ENCODE measurements at places on chromosomes 1 and 21.

DNA sequence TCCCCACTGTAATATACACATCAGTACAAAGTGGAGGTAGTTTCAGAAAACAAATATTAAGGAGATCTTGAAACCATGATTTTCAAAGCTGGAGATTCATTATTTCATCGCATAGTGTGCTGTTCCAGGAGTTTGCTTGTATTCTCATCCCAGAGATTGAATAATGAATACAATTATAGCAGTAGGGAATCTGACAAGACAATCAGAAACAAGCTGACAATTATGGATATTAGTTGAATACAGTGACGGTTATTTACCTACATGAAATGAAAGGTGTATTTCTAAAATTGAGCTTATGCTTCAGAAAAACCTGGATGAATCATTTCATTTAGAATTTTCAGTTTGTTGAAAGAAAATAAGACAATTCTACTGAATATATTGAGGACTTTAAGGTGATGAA, 2119.0 kb downstream of the MRPL39 start:
- DNase-seq: no peak

GRCh38 chr1:205856433-205856832, 6.5 kb upstream of the PM20D1 start:
- no peak for DNase-seq

- DNase-seq: peak; percentile 28
Measured at GRCh38 chr1:11550664-11551283, 71.8 kb downstream of the DISP3 start.

DNA sequence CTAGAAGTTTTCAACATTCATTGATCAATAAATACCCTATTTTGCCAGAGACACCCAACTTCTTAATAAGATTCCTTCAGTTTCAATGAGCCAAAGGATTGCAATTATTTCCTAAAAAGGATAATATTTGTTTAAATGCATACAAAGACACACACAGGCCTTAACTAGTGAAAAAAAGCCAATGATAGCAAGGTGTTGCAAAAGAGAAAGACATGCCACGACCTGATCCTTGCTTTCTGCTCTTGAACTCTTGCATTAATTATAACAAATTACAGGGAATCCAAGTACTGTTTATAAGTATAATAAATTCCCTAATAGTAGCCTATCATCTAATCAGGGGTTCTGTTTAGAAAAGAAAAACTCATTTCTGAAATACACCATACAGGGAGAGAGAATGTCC, 131.1 kb downstream of the PTPN14 start:
- DNase-seq: no peak

DNA sequence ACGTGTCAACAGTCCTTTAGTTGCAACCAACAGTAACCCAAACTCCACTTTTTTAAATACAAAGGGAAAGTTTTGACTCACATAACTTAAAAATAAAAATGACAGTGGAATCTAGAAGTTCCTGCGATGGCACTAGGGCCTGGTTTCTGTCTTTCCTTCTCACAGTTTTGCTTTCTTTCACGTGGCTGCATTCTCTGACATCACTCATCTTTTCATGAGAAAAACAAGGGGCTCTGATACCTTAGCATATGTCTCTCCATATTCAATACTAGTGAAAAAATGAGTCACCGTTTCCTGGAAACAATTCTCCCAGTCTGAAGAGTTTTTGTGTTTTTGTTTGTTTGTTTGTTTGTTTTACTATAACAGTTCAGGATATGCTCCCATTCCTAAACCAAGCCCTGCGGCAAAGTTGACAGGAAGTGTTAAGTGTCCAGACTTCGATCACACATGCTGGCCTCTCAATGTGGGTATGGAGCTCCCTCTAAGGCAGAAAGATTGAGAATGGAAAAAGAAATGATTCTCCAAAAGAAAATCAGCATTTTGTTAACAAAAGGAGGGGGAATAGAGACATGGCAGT, 483.3 kb downstream of the TTLL7 start:
- no peak for DNase-seq

DNA sequence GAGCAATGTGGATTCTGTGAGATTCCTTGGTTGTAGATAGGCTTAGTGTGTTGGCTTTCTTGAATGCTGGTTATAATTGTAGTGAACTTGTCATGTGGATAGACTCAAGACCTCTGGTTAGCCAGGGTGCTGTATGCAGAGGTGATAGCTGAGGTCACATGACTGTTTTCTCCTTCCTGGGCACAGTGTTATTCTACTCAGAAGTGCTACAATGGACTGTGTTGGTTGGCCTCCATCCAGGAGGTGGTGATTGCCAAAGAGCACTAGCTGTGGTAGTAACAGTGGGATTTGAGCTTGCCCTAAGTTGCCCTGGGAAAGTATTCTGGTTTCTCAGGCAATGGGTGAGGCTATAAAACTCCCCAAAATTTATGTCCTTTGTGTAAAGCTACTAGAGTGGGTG, 71.6 kb downstream of the SH3BGR start:
- DNase-seq: no peak

- no peak for DNase-seq
Measured at GRCh38 chr1:53369761-53370160, 41.9 kb upstream of the LRP8 start.

DNA sequence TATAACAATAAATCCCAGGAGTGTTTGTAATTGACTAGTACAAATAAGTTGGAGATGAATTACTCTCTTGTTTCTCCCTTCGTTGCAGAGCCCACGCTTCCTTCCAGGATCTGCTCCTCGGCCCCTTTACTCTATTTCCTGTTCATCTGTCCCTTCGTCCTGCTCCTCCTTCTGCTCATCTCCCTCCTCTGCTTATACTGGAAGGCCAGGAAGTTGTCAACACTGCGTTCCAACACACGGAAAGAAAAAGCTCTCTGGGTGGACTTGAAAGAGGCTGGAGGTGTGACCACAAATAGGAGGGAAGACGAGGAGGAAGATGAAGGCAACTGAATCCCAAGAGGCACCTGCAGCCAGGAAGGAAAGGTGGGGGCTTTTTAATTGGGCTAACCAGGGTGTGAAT, 26.4 kb upstream of the TTF2 start:
- DNase-seq: no peak

- DNase-seq: peak; percentile 81
Measured at GRCh38 chr21:34743831-34744230, 75.0 kb downstream of the CLIC6 start.

- DNase-seq: no peak
Measured at GRCh38 chr1:197770243-197770642, 5.0 kb downstream of the DENND1B start.

GRCh38 chr1:99268021-99268420, 3.7 kb downstream of the PLPPR4 start:
- no peak for DNase-seq

- no peak for DNase-seq
Measured at GRCh38 chr1:997993-998744, 1.7 kb downstream of the HES4 start.

DNA sequence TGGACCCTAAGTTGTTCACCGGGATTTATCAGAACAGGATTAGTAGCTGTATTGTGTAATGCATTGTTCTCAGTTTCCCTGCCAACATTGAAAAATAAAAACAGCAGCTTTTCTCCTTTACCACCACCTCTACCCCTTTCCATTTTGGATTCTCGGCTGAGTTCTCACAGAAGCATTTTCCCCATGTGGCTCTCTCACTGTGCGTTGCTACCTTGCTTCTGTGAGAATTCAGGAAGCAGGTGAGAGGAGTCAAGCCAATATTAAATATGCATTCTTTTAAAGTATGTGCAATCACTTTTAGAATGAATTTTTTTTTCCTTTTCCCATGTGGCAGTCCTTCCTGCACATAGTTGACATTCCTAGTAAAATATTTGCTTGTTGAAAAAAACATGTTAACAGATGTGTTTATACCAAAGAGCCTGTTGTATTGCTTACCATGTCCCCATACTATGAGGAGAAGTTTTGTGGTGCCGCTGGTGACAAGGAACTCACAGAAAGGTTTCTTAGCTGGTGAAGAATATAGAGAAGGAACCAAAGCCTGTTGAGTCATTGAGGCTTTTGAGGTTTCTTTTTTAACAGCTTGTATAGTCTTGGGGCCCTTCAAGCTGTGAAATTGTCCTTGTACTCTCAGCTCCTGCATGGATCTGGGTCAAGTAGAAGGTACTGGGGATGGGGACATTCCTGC, 3.9 kb upstream of the OLFML3 start:
- peak; percentile 35 for DNase-seq

- no peak for DNase-seq
Measured at GRCh38 chr1:109388884-109389637, 8.7 kb downstream of the SORT1 start.

DNA sequence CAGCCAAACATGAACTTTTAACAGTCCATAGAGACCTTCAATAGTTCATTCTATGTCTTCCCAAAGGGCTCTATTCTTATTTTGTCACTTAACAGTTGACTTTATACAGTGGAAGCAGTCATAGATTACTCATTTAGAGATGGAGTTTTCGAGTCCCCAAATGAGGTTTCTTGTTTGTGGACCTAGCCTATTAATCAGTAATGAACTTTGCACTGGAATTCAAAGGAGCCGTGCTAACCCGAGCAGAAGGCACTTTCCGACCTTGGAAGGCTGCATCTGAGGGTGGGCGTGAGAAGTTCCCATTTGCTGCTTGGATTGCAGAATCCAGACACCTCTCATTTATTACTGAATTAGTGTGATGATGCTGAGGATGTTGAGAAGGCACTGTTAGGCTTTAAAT, 46.4 kb downstream of the TTC39A start:
- DNase-seq: no peak

GRCh38 chr1:98653123-98653522, 8.4 kb upstream of the SNX7 start:
- peak; percentile 44 for DNase-seq

- DNase-seq: no peak
Measured at GRCh38 chr1:190475421-190476141, 2.1 kb downstream of the BRINP3 start.

- DNase-seq: no peak
Measured at GRCh38 chr1:175067362-175068106, at the start of gene TNN. Gene TNN (plus strand): TSS chr1:175067833. CDS start chr1:175077419, 9,586 bp downstream.

DNA sequence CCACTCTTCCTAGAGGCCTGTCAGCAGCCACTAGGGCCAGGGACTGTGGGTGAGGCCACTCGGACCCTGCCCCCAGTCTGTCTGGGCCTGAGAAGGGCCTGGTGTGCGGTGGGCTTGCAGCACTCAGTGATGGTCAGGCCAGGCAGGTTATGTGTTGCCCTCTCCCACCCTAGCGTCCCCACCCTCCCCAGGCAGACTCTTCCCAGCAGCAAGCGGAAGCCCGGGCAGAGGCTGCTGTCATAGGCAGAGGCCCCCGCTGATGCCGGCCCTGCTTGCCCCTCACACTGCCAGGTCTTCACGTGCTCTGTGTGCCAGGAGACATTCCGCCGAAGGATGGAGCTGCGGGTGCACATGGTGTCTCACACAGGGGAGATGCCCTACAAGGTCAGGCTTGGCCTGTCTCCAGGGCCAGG, 6.6 kb downstream of the ZBTB48 start:
- no peak for DNase-seq

DNA sequence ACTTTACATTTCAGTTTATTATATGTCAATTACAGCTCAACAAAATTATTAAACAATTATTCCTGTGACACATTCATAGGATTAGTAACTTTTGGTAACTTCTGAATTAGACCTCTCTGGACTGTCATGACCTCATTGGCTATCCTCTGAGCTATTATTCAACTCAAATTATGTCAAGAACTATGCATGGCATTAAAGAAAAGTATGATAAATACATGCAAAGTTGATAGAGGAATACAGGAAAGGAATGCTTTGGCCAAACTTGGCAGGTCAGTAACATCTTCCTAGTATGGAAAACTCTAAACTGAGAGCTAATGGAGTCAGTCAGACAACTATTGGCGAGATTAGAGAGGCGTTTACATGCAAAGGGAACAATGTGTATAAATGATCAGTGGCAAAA, 158.4 kb downstream of the DUSP10 start:
- DNase-seq: no peak

DNA sequence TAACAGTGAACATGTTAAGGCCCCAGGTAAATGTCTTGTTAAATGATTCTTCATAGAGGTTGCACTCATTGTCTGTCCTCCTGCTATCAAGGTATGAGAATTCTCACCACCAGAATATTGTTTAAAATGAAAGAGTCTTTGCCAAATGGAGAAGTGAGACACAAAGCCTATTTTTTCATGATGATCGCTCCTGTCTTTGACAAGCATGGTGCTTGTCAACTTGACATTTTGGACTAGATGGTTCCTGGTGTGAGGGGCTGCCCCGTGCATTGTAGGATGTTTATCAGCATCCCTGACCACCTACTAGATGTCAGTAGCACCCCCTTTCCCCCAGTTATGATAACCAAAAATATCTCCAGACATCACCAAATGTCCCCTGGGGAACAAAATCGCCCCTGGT, 65.6 kb downstream of the MDM4 start:
- DNase-seq: no peak

- DNase-seq: no peak
Measured at GRCh38 chr1:3708791-3709190, 43.5 kb upstream of the CCDC27 start.

GRCh38 chr1:20057886-20058420, 12.0 kb upstream of the PLA2G5 start:
- no peak for DNase-seq

- DNase-seq: no peak
Measured at GRCh38 chr1:94433866-94434265, 15.7 kb downstream of the ABCD3 start.

DNA sequence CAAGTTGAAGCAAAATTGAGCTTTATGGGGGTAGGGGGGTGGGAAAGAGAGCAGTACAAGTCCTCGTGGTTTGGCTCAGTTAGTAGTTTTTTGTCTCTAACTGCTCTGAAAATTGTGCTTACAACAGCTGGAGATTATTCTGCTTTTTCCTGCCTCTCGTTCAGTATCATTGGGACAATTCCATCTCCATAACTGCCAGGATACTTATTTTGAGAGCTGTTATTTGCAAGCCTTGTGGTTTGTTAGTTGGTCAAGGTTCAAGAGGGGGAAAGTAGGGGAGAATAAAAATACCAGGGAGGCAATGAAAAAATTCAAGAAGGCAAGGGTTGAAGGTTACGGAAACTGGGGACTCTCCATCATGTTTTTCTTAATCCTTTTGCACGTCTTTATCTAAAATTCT, 811.8 kb upstream of the ADGRL2 start:
- no peak for DNase-seq

GRCh38 chr1:20538227-20538626, 14.1 kb upstream of the FAM43B start:
- no peak for DNase-seq

- peak; percentile 96 for DNase-seq
Measured at GRCh38 chr1:156123356-156124196, 9.1 kb downstream of the LMNA start.

GRCh38 chr1:64030411-64030810, 173.0 kb upstream of the UBE2U start:
- no peak for DNase-seq

- no peak for DNase-seq
Measured at GRCh38 chr1:206850401-206850800, 15.0 kb upstream of the IL20 start.

- DNase-seq: no peak
Measured at GRCh38 chr1:93109578-93109977, 30.5 kb downstream of the MTF2 start.

Data from HCEC 1CT (cell line).